ENCODE measurements at places on chromosomes 3 and 15. TPM values are rescaled to one million over a fixed set of nuclear protein-coding genes. Genes with fewer than 3 reads are reported as not detected.

Gene ALG1L2
- 0.59 TPM for total RNA-seq

Gene CELSR3
- total RNA-seq = 22.3 TPM

DNA sequence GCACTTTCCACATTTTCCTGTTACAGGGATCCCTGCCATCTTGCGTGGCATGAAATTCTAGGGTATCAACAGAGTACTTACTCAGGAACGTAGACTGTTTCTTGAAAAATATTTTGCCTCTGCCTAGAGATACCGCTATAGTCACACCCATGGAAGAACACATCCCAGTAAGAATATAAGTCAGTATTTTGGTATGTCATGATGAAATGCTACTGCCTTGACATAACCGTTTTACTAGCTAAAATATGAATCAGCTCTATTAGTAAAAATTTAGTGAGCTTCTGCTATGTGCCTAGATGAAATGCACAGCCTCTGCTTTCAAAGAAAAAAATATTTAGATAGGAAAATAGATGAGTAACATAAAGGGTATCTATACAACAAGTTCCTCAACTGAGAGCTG, 276.4 kb downstream of the TBC1D5 start:
- H3K4me1 ChIP-seq = no peaks in the 10 kb centered on the region
- H3K36me3 ChIP-seq = no peaks in the 10 kb centered on the region
- H3K4me3 ChIP-seq = no peak overlapping the region
- no peaks in the 10 kb centered on the region for H3K27me3 ChIP-seq
- no peak for DNase-seq

Gene FAM219B
- total RNA-seq = 120 TPM

- H3K36me3 ChIP-seq = no peaks in the 10 kb centered on the region
- H3K4me1 ChIP-seq = peaks cover 11% of the 10 kb centered on the region
- H3K27me3 ChIP-seq = no peaks in the 10 kb centered on the region
- DNase-seq = peak; percentile 9
Observed at GRCh38 chr15:71707230-71708050, 102.9 kb upstream of the NR2E3 start.

GRCh38 chr3:71428841-71429596, 154.5 kb downstream of the FOXP1 start:
- no peaks in the 10 kb centered on the region for H3K27me3 ChIP-seq
- H3K4me3 ChIP-seq = no peak overlapping the region
- H3K36me3 ChIP-seq = no peaks in the 10 kb centered on the region

Gene SCAANT1
- total RNA-seq = not detected

GRCh38 chr3:134365766-134366065, 8.5 kb downstream of the AMOTL2 start:
- no peak overlapping the region for H3K4me3 ChIP-seq
- no peak for DNase-seq
- H3K27ac ChIP-seq = peak overlapping the region; percentile 53
- peaks cover 22% of the 10 kb centered on the region for H3K36me3 ChIP-seq
- peaks cover 46% of the 10 kb centered on the region for H3K4me1 ChIP-seq

Gene GALK2
- 19.0 TPM for total RNA-seq

GRCh38 chr15:43260011-43260615, 6.6 kb downstream of the TGM5 start:
- H3K4me1 ChIP-seq = no peaks in the 10 kb centered on the region
- no peak overlapping the region for H3K4me3 ChIP-seq
- no peak overlapping the region for H3K27ac ChIP-seq
- H3K36me3 ChIP-seq = no peaks in the 10 kb centered on the region
- no peak for DNase-seq

DNA sequence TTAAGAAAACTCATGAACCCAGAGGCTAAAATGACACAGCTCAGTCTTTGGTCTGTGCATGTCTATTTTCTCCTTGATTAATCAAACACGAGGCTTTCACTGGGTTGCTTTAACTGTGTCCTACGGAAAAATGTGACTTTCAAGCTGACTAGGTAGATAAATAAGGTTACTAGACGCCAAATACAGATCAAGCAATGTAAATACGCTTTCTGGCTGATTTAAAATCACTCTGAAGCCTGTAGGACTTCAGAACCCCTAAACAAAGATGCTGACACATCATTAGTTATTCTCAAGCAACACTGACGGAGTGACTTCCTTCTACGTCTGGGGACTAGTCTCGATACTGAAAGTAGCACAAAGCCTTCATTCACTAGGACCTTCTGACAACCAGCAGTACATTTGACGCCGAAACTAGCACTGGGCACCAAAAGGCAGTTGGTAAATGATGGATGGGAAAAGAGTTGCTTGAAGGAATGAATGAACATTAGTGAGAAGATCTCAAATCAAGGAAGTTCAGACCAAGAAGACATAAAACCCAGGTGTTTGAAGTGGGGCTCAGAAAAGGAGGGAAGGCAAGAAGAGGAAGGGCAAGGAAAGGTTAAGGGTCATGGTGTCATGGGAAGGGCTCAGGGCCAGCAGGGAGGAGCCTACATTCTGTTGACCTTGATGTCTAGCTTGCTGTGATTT, 67.1 kb upstream of the CDV3 start:
- no peak for DNase-seq
- H3K27ac ChIP-seq = no peak overlapping the region
- H3K27me3 ChIP-seq = no peaks in the 10 kb centered on the region
- no peaks in the 10 kb centered on the region for H3K4me1 ChIP-seq
- H3K4me3 ChIP-seq = no peak overlapping the region

DNA sequence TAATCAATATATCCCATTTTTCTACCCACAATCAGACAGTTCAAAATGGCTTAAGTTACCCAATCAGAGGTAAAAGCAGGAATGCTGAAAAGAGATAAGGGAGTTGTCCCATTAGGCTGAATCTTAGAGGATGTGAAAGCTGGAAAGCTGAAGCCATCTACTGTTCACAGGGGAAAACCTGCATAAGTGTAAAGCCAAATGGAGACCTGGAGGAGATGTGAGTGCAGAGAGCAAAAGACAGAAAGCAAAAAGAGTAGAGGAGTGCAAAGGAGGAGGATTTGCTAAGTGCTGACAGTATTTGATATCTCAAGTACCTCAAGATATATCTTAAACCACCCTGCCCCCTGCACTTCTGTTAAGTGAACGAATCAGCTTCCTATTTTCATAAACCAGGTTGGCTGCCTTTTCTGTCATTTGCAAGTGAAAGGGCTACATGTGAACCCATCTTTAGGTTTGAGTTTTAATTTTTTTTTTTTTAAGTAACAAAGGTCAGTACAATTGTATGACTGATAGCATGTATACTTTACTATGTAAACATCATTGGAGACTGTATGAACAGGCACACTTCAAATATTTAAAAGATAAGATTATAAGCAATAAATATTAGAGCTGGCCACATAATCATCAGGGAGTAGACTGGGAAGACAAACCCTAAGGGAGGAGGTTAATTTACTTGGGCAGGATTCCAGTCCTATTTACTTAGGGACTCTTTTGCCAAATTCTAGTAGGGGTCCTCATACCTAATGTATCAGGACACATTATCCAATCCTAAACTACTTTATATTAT, 22.8 kb upstream of the P2RY1 start:
- no peak overlapping the region for H3K27ac ChIP-seq
- H3K4me3 ChIP-seq = no peak overlapping the region
- no peaks in the 10 kb centered on the region for H3K27me3 ChIP-seq
- no peak for DNase-seq

Gene MEGF11
- 1.5 TPM for total RNA-seq

DNA sequence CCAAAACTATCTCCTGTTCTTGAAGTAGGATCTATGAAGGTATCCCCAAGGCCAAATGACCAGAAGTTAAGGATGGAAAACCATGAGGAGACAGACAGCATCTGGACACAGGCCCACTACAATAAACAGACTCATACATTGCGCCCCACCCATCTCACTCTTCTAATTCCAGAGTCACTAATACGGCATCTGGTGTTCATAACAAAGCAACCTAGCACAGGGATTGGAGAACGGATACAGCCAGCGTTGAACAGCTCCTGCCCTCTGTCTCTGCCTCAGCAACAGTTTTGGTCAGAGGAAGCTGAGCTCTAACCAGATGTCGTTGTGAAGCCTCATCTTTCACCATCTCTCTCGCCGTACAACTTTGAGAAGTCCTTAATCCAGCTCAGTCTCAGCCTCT, 44.5 kb upstream of the CCDC80 start:
- H3K27ac ChIP-seq = no peak overlapping the region
- H3K27me3 ChIP-seq = no peaks in the 10 kb centered on the region
- no peak for DNase-seq
- peaks cover 32% of the 10 kb centered on the region for H3K4me1 ChIP-seq
- no peaks in the 10 kb centered on the region for H3K36me3 ChIP-seq
- H3K4me3 ChIP-seq = no peak overlapping the region

DNA sequence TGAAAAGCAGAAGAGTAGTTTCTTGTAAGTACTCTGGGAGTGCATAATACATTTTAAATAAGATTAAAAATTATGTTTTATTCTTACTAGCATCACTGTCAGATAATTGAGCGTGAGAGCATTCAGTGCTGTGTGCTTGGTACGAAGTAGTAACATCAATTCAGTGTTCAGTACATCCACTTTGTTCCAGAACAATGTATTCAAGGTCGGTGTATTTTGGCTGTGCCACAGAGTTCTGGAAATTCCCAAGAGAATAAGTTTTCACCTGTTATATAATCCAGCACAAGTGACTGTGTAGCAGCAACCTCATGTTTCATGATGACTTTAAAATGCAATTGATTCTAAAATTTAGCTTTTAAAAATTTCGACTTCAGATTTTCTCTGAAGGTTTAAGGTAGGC, 130.6 kb downstream of the IGF1R start:
- no peaks in the 10 kb centered on the region for H3K27me3 ChIP-seq
- H3K27ac ChIP-seq = no peak overlapping the region
- H3K4me3 ChIP-seq = no peak overlapping the region
- H3K4me1 ChIP-seq = peaks cover 9% of the 10 kb centered on the region
- no peaks in the 10 kb centered on the region for H3K36me3 ChIP-seq

DNA sequence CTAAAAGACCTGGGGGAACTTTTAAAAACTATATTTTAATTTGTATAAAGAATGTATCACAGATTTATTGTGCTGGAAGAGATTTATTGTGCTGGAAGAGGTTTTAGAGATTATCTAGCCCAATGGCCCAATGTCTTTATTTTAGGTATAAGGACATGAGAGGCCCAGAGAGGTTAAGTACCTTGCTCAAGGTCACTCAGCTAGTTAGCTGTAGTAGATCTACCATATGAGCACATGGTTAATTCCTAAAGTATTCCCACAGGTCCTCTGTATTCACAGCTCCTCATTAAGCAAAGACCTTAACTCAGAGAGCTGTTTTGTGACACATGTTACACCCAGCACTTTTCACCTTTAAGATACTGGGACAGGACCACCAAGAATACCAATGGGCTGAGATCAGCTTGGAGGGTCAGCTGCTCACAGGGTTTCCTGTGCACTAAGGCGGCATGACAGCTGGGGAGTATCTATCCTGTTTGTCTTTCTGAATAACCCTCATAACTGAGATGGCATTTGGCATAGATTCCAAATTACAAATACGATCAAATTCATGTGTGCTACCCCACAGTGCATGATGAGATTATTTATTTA, 143.1 kb upstream of the TBL1XR1 start:
- H3K27me3 ChIP-seq = no peaks in the 10 kb centered on the region
- no peak overlapping the region for H3K27ac ChIP-seq
- H3K4me1 ChIP-seq = peaks cover 9% of the 10 kb centered on the region
- DNase-seq = no peak

DNA sequence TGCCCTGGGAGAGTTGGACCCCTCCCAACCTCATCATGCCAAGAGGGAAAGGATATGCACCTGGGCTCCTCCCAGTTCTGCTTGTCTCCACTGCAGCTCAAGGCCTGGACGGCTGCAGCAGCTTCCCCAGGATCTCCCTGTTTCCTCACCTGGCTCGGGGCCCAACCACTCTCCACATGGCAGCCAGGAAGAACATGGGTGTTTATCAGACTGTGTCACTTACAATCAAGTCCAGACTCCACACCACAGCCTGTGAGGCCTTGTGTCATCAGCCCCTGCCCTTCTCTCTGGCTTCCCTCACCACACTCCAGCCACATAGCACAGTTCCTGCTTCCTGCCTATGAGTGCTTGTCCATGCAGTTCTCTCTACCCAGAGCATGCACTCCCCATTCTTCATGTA, 534.4 kb downstream of the EPHB1 start:
- H3K36me3 ChIP-seq = no peaks in the 10 kb centered on the region
- H3K27me3 ChIP-seq = no peaks in the 10 kb centered on the region
- no peak overlapping the region for H3K27ac ChIP-seq
- H3K4me3 ChIP-seq = no peak overlapping the region
- peaks cover 7% of the 10 kb centered on the region for H3K4me1 ChIP-seq

Gene INKA1
- 0.84 TPM for total RNA-seq

- no peak for DNase-seq
- H3K4me1 ChIP-seq = no peaks in the 10 kb centered on the region
- no peaks in the 10 kb centered on the region for H3K27me3 ChIP-seq
- no peak overlapping the region for H3K4me3 ChIP-seq
- H3K36me3 ChIP-seq = no peaks in the 10 kb centered on the region
Observed at GRCh38 chr15:23594252-23594770, 28.8 kb downstream of the MKRN3 start.

Gene PPP2R3A
- total RNA-seq = 24.1 TPM

- no peak overlapping the region for H3K4me3 ChIP-seq
- DNase-seq = no peak
- no peak overlapping the region for H3K27ac ChIP-seq
- H3K4me1 ChIP-seq = no peaks in the 10 kb centered on the region
- peaks cover 17% of the 10 kb centered on the region for H3K36me3 ChIP-seq
Observed at GRCh38 chr15:58616171-58616570, 133.3 kb downstream of the ADAM10 start.

Gene MYZAP
- not detected for total RNA-seq

DNA sequence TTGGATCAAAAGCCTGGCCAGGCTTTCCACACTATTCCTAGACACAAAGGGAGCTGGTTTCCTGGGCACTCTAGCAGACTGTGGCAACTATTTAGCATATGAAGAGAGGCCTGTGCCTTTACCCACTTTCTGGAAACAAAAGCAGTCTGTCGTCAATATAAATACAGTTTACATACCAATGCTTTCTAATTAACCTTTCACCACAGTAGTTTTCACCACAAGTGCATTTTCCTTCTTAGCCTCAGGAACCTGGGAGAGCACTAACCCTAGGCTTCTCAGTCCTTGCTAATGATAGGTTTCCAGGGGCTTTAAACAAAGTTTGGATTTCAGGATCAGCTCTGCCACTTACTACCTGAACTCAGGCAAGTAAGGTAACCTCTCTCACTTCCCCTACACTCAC, 499.1 kb downstream of the MAGI1 start:
- H3K27me3 ChIP-seq = no peaks in the 10 kb centered on the region
- no peak overlapping the region for H3K4me3 ChIP-seq
- no peaks in the 10 kb centered on the region for H3K36me3 ChIP-seq
- peak; percentile 54 for DNase-seq
- H3K4me1 ChIP-seq = peaks cover 53% of the 10 kb centered on the region

GRCh38 chr15:78438619-78439285, 736 bp downstream of the IREB2 start:
- H3K27ac ChIP-seq = peak overlapping the region; percentile 90
- peaks cover 19% of the 10 kb centered on the region for H3K4me1 ChIP-seq
- H3K27me3 ChIP-seq = no peaks in the 10 kb centered on the region

Gene CTXN2
- total RNA-seq = 0.60 TPM

Gene CAND2
- total RNA-seq = 2.4 TPM

GRCh38 chr3:136456196-136456595, 206.1 kb downstream of the PCCB start:
- no peaks in the 10 kb centered on the region for H3K4me1 ChIP-seq
- no peak overlapping the region for H3K27ac ChIP-seq
- no peak for DNase-seq
- H3K4me3 ChIP-seq = no peak overlapping the region
- H3K27me3 ChIP-seq = no peaks in the 10 kb centered on the region
- peaks cover 15% of the 10 kb centered on the region for H3K36me3 ChIP-seq

Gene ANKRD34C
- total RNA-seq = not detected

Gene KNG1
- total RNA-seq = not detected
